Activated CD4-positive, CD25-positive, alpha-beta regulatory T cell (primary cell): ENCODE measurements at places on chromosomes 12 and 14.

DNA sequence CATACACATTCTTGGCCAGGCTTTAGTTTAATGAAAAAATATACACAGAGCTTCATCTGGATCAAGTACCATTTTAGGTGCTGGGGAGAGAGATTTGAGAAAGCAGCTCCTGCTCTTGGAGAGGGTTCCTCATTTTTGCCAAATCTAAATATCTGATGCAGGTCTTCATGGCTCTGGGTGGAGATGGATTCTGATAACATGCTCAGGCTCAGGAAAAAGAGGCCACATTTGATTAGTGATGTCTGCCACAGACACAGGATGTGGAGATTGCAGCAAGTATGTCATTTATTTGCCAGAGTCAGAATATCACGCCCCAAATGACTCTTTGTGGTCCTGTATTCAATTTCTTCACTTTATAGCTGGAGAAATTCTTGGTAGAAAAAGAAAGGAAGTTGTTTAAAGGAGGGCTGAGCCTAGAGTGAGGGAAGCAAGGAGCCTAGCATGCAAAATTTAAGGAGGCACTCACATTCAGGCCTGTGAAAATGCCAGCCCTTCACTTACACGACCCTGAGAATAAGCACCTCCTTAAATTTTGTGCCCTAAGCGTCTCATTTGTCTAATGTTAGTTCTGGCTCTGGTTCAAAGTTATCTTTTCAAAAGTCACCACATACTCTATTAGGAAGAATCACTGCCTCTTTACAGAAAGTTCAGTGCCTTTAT, 492.9 kb upstream of the TBX3 start:
- DNase-seq = no peak

DNA sequence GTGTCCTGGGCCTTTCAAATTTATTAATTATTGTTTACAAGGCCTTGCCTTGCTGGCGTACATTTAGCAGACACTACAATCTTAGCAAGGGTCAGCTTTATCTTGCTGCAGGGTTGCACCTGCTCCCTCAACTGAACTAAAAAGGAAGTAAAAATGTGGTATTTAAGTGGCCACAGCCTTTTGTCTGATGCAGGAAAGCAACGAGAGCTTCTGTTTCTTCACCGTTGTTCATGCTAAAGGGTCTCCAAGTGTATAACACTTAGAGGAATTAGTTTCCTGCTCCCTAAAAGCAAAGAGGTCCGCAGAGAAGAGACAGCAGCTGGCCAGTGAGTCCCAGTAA, 62.8 kb upstream of the EGLN3 start:
- no peak for DNase-seq

- DNase-seq = no peak
Measured at GRCh38 chr14:49970474-49971147, 77.7 kb downstream of the ARF6 start.

- no peak for DNase-seq
Measured at GRCh38 chr12:113855998-113856397, 110.1 kb downstream of the RBM19 start.

DNA sequence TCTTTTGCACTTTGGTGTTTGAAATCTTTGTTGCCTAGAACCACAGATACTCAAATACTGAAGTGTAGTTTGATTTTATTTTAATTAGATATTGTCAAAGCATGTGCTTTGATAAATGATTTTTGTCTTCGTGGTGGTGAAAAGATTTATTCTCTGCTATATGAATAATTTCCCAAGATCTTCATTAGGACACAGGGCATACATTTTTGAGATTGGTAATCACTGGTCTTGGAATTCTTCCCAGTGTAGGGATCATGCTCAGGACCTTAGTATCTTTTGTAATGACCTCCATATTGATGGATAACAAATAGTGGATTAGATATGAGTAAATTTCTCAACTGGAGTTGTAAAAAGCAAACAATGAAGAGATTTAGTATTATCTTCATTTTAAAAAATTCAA, 28.2 kb downstream of the TBK1 start:
- no peak for DNase-seq

GRCh38 chr12:115879354-115879753, 398.1 kb downstream of the MED13L start:
- DNase-seq = no peak

DNA sequence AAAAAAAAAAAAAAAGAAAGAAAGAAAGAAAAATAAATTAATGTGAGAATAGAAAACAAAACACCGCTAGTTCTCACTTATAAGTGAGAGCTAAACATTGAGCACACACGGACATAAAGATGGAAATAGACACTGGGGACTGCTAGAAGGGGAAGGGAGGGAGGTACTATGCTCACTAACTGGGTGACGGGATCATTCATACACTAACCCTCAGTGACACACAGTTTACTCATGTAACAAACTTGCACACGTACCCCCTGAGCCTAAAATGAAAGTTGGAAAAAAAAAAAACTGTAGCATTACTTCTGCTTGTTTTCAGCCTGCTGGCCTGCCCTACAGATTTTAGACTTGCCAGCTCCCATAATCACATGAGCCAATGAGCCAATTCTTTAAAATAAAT, 10.5 kb upstream of the PRMT5 start:
- no peak for DNase-seq

- no peak for DNase-seq
Measured at GRCh38 chr12:40055228-40055579, 50.7 kb downstream of the SLC2A13 start.

DNA sequence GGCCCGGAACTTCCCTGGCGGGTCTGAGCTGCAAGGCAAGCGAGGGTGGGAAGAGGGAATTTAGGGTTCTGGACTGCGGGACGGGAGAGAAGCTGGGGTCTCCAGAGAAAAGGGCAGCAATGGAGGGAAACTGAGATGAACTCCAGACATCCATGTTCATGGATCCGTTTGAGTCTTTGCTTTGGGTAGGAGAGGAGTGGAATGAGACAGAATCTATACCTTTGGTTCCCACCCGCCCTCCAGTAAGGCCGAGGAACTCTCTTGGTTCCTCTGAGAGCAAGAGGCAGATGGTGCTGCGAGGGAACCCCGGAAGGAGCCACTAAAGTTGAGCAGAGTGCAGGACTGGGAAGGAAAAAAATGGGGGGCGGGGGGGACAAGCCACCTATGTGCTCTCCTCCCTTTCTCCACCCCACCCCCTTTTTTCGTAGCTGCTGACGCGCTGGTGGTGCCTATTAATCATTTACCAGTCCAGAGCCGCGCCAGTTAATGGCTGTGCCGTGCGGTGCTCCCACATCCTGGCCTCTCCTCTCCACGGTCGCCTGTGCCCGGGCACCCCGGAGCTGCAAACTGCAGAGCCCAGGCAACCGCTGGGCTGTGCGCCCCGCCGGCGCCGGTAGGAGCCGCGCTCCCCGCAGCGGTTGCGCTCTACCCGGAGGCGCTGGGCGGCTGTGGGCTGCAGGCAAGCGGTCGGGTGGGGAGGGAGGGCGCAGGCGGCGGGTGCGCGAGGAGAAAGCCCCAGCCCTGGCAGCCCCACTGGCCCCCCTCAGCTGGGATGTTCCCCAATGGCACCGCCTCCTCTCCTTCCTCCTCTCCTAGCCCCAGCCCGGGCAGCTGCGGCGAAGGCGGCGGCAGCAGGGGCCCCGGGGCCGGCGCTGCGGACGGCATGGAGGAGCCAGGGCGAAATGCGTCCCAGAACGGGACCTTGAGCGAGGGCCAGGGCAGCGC, 1.2 kb downstream of the SSTR1 start:
- no peak for DNase-seq
